ENCODE measurements at places on chromosomes 7 and 10.

- no peak for DNase-seq
These were observed 65.0 kb downstream of the DNAJC12 start for GRCh38 chr10:67772894-67773511.

DNA sequence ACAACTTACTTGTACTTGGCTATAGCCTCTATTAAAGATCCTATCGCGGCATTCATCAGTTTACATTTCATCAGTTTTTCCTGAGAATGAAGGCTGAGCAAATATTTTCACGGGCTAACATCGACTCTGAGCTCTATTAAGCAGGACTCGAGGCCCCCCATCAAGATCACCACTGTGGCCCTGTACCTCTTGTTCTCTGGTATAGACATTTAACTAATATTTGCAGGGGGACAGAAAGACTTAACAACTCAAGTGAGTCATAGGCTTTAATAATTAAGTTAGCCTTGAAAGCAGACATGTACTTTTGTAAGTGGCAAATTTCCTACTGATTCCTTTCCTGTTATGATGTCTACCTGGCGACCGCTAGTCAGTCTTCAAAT, 45.4 kb downstream of the DOCK4 start:
- DNase-seq, result no peak

DNA sequence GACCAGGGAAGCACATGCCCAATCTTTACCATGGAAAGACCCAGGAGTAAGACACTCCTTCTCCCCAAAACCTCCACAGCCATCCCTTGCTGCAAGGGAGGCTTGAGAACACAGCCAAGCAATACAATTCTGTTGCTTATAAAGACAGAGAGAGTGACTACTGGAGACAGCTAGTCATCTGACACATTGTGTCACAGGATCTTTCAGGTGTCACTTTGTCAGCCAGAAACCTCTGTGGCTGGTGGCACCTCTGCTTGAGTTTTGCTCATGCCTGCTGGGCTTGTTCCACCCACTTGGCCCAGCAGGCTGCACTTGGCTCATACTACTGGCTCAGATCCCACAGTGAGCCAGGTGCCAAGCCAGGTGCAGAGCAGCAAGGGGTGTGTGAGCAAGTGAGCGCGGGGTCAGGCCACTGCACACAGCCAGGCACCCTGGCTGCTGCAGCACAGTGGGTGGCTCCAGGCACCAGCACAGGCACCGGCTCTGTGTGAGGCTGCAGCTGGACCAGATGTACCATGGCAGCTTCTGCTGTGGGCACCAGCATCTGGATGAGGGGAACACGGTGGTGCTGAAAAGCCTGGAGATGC, 12.4 kb upstream of the PRLHR start:
- DNase-seq, result no peak

- DNase-seq, result no peak
These were observed 193.2 kb upstream of the GHITM start for GRCh38 chr10:83945982-83946718.

- no peak for DNase-seq
These were observed 92.9 kb downstream of the XRCC2 start for GRCh38 chr7:152583006-152583405.

DNA sequence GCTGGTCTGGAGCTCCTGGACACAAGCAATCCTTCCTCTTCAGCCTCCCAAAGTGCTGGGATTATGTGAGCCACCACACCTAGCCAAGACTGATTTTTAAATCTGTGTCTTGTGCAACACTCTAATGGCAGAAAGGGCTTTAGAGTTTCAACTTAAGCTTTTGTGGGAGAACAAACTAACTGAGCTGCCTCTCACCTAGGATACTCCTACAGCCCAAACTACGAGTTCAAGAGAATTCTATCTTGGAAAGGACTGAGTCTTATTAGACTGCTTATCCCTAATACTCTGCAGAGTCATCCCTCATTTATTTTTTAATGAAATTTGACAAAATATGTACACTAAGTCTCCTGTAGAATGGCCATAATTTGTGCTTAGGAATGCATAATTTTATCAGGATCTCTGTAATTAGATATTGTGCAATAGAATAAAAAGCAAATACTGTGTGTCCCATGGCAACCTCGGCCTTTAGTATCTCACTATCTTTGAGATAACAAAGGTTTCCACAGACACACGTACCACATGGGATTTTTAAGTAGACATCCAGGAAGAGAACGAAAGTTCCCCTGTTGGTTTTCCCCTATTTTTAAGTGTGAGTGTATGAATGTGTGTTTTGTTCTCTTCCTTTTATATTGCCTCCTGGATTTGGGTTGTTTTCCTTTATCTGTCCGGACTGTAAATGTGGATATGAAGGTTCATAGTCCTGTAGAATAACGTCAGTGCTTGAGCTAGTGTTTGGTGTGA, 199.4 kb upstream of the TCF7L2 start:
- no peak for DNase-seq

DNA sequence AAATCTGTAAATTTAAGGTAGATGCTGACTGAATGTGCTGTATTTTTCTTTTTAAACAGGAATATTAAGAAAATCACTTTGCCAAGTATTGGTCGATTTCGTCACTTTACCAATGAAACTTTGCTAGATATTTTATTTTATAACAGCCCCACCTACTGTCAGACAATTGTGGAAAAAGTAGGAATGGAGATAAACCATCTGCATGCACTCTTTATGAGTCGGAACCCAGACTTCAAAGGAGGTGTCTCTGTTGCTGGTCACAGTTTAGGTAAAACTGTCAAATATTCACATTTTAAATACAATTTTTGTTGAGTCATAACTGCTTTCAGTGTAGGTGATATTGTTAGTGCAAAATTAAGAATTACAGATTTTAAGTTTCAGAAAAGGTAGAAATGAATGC, 25.2 kb downstream of the SEC23IP start:
- no peak for DNase-seq

GRCh38 chr10:71072131-71072822, 140.1 kb upstream of the UNC5B start:
- no peak for DNase-seq

- DNase-seq, result no peak
These were observed 62.4 kb downstream of the NRP1 start for GRCh38 chr10:33271969-33272583.

GRCh38 chr10:14727465-14727864, 47.2 kb downstream of the FAM107B start:
- no peak for DNase-seq

GRCh38 chr7:111090846-111091245, at the start of gene LRRN3:
Gene LRRN3, plus strand, starts transcription at chr7:111091127. Its CDS starts 31,646 bp downstream, at chr7:111122773.
- peak; percentile 50 for DNase-seq

DNA sequence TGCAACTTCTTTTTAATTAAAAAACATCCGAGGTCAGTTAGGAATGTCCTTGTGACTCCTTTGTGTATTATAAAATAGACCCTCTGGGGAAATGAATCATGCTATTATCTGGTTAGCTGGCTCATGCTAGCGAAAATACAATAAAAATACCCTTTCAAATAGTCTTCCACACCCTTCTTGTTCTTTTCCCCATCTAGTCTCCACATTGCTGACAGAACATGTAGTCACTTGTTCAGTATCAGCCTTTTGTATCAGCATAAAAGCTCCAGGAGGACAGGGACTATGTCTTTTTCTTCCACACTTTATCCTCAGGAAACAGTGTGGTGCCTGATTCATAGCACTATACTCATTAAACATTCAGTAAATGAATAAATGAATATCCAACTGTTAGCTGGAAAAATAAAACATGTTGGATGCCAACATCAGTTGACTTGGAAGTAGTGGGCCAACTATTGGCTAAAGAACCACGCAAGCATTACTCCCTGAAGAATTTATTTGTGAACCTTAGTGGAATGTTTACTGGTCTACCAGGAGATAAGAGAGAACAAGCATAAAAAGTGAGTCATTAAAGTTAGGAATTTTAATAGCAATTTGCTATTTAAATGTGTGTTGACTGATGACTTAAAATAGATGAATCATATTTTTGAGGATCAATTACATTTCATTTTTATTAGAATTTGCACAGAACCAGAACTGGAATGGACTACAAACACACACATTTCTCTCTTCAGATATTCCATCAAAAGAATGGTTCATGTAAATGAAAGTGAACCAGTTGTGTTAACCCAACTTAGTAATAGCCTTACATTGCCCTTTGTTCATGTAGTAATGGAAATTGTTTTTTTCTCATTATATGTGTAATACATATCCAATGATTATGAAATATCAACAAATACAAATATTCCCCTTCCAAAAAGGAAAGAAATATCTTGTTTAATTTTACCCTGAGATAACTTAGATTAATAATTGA, 129.6 kb downstream of the DKK1 start:
- no peak for DNase-seq

DNA sequence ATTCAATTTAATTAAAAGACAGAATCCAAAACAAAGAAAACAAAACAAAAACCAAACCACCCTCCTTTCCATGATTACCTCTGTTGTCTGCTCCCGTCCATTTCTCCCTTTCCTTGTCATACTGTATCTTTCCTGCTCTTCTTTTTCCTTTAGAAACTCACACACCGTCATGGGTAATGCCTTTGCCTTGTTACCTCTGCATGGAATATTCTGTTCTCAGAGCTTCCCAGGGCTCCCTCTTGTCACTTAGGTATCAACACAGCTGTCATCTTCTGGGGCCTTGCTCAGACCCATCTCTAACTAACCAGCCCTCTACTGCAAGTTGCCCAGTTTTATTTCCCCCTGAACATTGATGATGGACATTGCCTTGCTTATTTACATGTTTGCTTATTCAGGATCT, 30.2 kb upstream of the GIMAP8 start:
- DNase-seq, result no peak

GRCh38 chr10:47160967-47161366, 139.0 kb upstream of the GDF10 start:
- DNase-seq, result no peak

All from posterior cingulate gyrus (tissue), 11 donors.